ENCODE measurements at places on chromosomes 16 and 17.

GRCh38 chr17:74623693-74624093, at the start of gene CD300E:
Gene CD300E, minus strand, starts transcription at chr17:74623738. Its CDS starts 117 bp downstream, at chr17:74623621.
- no peak for DNase-seq

GRCh38 chr17:73933164-73933766, 270.2 kb upstream of the RPL38 start:
- DNase-seq: no peak

DNA sequence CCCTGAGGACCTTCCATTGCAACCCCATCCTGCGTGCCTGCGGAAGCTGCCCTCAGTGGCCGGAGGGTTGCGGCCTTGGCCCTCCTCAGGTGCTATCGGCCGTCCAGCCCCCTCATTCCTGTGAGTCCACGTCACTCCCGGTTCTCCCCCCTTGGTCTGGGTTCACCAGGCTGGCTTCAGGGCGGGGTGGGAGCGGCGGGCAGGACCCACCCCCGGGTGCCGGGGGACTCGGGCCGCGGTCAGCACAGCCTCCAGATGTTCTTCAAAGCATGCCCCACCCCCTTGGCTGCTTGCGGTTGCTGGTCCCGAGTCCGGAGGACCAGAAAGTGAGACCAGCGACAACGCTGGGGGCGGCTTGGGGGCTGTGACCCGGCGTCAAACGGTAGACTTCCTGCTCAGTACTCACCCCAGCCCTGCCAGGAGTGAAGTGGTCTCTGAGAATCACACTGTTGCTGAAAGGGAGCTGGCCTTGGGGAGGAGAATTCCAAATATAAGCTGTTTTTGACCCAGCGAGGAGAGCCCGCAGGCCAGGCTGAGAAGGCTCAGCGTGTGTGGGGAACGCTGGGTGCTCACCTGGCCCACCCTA, 4.5 kb downstream of the ZNF469 start:
- no peak for DNase-seq

- DNase-seq: no peak
These were observed 218.0 kb downstream of the NTN1 start for GRCh38 chr17:9239246-9239792.

DNA sequence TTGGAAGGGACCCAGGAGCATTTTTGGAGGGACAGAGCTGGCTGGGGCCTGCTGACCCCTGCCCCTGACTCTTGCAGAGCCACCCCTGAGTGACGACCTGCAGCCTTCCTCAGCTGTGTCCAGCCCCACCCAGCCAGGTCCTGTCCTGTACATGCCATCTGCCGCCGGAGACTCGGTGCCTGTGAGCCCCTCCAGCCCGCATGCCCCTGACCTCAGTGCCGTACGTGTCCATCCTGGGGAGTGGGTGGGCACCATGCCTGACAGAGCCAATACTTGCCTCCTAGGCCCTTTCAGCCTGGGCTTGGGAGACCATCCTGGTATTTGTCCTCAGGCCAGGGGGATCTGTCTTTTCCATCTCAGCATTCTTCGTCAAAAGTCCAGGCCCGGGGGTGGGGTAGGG, 27.5 kb downstream of the UNC13D start:
- DNase-seq: no peak

GRCh38 chr16:30956601-30957455, 726 bp upstream of the SETD1A start:
- DNase-seq: peak; percentile 7
